ENCODE measurements at places on chromosomes 2 and 18.

DNA sequence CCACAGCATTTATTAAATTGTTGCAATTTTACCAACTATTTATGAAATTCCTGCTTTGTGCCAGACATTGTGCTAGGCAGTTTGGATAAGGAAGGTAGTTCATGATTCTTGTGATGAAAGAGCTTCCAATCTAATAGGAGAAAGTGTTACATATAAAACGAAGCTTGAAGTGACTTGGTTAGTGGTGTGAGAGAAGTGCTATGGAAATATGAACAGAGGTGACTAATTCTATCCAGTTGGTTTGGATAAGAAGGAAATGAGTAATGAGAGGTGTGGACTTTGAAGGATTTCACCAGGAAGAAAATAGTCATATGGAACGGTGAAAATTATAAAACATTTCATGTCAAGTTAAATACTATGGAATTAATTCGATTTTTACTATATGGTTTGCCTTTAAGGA, 48.6 kb downstream of the EML6 start:
- H3K27me3 ChIP-seq = no peaks in the 10 kb centered on the region
- H3K4me1 ChIP-seq = peaks cover 12% of the 10 kb centered on the region
- no peak overlapping the region for H3K27ac ChIP-seq
- DNase-seq = no peak
- peaks cover 7% of the 10 kb centered on the region for H3K36me3 ChIP-seq
- no peak overlapping the region for H3K4me3 ChIP-seq

GRCh38 chr2:191931329-191931728, 84.4 kb upstream of the CAVIN2 start:
- no peaks in the 10 kb centered on the region for H3K36me3 ChIP-seq
- no peak overlapping the region for H3K4me3 ChIP-seq
- H3K27me3 ChIP-seq = peaks cover 5% of the 10 kb centered on the region
- no peak for DNase-seq
- no peaks in the 10 kb centered on the region for H3K4me1 ChIP-seq

GRCh38 chr18:1075322-1075721, 170.7 kb downstream of the ADCYAP1 start:
- no peak for DNase-seq
- H3K27me3 ChIP-seq = no peaks in the 10 kb centered on the region
- H3K4me3 ChIP-seq = no peak overlapping the region

GRCh38 chr2:69961496-69961895, at the start of gene ASPRV1:
Gene ASPRV1, minus strand, starts transcription at chr2:69961631. Its CDS starts 195 bp downstream, at chr2:69961436.
- peaks cover 4% of the 10 kb centered on the region for H3K27me3 ChIP-seq
- H3K36me3 ChIP-seq = no peaks in the 10 kb centered on the region

GRCh38 chr2:66364495-66365333, 70.2 kb upstream of the MEIS1 start:
- H3K27me3 ChIP-seq = no peaks in the 10 kb centered on the region
- H3K4me3 ChIP-seq = no peak overlapping the region
- H3K36me3 ChIP-seq = no peaks in the 10 kb centered on the region
- no peaks in the 10 kb centered on the region for H3K4me1 ChIP-seq
- no peak for DNase-seq
- H3K27ac ChIP-seq = no peak overlapping the region

GRCh38 chr2:133424876-133425275, 143.4 kb downstream of the NCKAP5 start:
- no peak for DNase-seq
- no peak overlapping the region for H3K4me3 ChIP-seq
- no peaks in the 10 kb centered on the region for H3K36me3 ChIP-seq
- no peaks in the 10 kb centered on the region for H3K27me3 ChIP-seq

GRCh38 chr2:86793752-86794151, 3.0 kb upstream of the CD8A start:
- H3K4me1 ChIP-seq = peaks cover 38% of the 10 kb centered on the region
- H3K36me3 ChIP-seq = peaks cover 55% of the 10 kb centered on the region
- DNase-seq = peak; percentile 34
- no peaks in the 10 kb centered on the region for H3K27me3 ChIP-seq
- H3K4me3 ChIP-seq = peak overlapping the region; percentile 68

DNA sequence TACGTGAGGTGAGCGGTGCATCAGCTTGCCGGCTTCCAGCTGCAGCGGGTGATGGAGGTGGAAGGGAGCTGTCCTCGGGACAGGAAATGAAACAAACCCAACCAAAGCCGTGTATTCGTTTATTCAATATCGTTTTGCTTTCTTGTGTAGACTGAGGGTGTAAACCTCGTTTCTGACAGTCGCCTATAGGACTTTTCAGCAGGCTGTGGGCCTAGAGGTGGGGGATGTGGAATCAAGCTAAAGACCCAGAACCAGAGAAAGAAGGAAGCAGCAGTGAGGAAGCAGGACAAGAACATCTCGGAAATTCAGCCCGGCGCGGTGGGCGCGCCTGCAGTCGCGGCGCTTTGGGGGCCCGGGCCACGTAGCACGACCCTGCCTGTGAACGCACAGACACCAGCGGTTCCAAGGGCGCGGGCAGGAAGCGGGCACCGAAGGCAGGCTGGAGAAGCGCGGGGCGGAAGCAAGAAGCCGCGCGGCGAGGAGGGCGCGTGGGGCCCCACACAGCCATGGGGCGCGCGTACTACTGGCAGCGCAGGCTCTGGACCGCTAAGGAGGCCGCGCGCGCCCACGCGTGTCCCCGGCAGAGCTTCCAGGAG, 755 bp upstream of the ATP9B start:
- H3K4me1 ChIP-seq = peaks cover 15% of the 10 kb centered on the region
- DNase-seq = peak; percentile 34
- peak overlapping the region; percentile 91 for H3K4me3 ChIP-seq
- H3K27me3 ChIP-seq = no peaks in the 10 kb centered on the region
- H3K36me3 ChIP-seq = peaks cover 39% of the 10 kb centered on the region

GRCh38 chr2:239729151-239729550, 296.0 kb downstream of the NDUFA10 start:
- no peak overlapping the region for H3K27ac ChIP-seq
- DNase-seq = no peak
- H3K4me3 ChIP-seq = no peak overlapping the region
- no peaks in the 10 kb centered on the region for H3K27me3 ChIP-seq
- H3K36me3 ChIP-seq = no peaks in the 10 kb centered on the region
